NCI-H1930 (cell line): ENCODE measurements at places on chromosomes 1 and 21.

DNA sequence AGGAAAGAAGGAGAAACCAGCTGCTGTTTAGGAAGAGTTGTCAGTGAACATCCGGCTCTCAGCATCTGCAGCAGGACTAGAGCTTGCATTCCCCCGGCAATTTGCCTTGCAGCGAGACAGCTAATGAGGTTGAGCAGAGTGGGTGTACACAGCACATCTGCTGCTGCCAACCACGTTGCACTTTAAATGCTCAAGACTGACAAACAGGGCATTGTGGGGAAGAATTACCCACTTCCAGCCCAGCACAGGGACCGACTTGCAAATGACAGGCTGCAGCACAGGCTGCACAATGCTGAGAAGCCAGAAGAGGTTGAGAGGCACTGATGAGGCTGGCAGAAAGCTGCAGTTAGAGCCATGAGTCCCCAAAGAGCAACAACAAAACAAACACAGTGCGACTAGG lies 47.5 kb upstream of the PLA2G2C start:
- no peak for DNase-seq

DNA sequence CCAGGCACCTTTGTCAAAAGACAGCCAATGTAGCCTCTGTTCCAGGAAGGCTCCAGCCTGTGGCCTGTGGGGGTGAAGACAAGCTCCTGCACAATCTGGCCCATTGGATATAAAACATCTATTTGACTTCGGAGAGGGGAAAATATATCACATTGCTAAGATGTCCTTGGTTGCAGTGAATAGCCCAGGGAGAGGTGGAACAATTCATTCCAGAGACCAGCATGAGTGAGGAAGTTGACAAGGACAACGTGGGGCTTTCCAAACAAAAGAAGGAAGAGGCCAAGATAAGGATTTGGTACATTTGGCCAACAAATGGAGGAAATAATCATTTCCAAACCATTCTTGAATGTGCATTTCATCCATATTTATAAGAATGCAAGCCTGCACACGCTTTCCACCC lies 187.0 kb downstream of the ETS2 start:
- no peak for DNase-seq

DNA sequence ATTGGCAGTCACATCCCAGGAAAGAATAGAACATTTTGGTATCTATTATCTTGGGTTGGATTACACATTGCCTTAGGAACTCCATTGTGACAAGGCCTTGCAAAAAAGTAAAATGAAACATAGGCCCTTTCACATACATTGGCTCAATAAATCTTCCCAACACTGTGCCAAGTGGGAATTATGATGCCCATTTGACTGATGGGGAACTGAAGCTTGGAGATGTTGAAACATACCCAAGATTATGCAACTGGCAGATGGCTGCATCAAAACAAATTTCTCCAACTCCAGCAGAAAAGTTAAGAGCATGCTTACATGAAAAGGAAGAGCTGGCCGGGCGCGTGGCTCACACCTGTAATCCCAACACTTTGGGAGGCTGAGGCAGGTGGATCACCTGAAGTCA lies 26.9 kb downstream of the PLEKHO1 start:
- DNase-seq: no peak

DNA sequence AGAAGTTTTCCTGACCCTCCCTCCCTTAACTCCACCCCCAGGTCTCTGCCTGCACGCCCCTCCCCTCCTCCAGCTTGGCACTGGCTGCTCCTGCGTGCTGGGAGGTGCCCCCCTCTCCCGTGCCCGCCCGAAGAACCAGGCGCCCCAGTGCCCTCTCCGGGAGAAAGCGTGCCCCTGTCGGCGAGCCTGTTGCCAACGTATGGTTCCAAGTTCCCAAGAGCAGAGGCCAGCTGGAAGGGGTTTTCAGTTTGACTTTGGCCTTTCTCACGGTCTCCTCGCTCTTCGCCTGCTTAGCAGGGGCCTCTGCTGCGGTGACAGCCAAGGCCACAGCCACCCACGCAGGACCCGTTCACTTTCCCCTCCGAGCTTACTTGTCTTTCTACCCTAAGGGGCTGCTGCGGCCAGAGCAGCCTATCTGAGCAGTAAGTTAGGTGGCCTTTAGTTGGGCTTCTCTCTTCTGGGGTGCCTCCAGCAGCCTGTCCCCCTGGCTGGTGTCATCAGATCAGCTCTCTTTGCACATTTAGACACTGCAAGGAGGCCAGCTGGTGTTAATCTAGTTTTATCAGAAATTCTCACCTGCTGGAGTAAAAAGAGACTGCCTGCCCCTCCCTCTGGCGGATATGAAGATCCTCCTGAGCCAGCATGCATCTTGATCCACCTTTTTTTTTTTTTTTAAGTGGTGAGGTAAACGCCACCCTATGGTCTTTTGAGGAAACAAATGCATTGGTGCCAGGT lies 1.5 kb downstream of the STUM start:
- DNase-seq: peak; percentile 4

- no peak for DNase-seq
These were observed 59.5 kb downstream of the PIK3R3 start for GRCh38 chr1:46072975-46073374.

GRCh38 chr1:59404796-59405195 lies 107.9 kb downstream of the FGGY start:
- no peak for DNase-seq
